ENCODE measurements at places on chromosomes 12 and 14.

GRCh38 chr12:93892423-93893268 is 215.5 kb downstream of the CRADD start:
- DNase-seq, result no peak

DNA sequence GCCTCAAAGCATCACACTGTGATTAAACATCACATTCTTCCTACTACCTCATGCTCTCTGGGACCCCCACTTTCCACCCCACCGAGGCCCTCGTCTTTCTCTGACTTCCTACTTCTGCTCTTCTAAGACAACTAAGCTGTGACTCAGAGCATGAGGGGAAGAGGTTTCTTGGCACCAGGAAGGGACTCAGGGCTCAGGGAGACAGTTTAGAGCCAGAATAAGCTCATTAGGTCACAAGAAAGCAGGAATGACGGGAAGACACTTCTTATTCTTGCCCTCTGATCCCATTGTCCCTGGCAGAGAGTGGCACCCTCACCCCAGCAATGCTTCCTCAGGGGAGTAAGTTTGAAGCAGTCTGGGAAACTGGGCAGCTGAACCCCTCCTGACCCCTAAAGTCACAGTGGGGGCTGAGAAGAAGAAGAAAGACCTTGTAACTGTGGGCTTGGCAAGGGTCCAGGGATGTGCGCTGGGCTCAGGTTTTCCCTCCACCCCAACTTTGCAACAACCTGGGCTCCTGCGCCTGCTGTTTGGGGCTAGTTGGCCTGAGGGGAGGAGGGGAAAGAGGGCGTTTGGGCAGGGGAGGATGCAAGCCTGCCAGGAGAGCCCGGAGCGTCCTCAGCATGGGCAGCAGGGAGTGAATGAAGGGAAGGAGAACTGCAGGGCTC is 64.6 kb upstream of the ACTN1 start:
- no peak for DNase-seq

DNA sequence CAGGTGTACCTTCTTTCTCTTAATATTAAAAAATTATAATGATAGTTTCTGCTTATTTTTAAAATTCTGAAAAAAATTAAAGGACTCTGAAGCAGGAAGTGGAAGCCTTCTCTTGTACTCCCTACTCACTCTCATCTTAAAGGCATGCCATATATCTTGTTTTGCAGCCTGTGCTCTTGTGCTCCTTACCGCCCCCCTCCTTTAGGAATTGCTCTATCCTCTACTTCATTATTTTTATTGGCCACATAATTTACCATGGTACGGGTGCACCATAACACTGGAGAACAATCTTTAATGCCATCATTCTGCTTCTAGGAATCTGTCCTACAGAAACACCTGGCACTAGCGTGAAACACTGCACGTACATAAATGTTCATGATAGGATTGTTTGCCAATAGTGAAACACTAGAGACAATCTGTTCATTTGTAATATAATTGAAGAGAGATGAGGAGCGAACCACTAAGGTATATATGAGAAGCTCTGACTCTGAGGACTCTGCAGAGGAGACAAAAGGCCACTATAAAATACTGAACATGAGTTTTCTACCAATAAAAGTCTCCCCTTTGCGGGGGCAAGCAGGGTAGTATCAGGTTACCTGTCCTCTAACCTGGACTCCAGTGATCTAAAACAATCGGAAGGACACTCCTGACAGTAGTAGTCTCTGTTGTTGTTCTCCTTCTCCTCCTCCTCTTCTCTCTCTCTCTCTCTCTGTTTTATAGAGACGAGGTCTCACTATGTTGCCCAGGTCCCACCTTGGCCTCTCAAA is 6.3 kb upstream of the NYNRIN start:
- DNase-seq, result no peak

DNA sequence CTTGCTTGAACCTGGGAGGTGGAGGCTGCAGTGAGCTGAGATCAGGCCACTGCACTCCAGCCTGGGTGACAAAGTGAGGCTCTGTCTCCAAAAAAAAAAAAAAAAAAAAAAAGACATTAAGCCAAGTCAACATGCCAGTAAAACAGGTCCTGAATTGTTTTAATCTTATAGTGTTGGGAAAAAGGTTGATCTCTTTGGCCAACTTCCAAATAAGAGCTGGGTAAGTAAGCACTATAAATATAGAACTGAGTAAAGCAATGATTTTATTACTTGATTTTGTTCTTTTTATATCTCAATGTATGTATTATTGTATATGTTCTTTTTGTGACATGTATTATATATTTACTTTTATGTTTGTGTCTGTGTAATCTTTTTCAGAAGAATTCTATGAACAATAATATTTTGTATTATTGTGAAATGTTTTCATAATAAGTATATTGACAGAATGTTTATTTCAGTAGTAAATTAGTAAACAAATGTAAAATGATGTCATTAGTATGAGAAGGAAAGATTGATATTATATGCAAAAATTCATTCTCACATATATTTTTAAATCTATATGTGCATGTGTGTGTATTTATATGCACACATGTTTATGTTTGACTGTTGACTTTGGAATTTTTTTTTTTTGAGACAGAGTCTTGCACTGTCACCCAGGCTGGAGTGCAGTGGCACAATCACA is 9.6 kb upstream of the AKAP6 start:
- DNase-seq, result no peak

GRCh38 chr12:70645494-70646317 is 8.5 kb upstream of the PTPRB start:
- no peak for DNase-seq

- DNase-seq, result no peak
Measured at GRCh38 chr12:99004799-99005466, 359.8 kb downstream of the APAF1 start.

DNA sequence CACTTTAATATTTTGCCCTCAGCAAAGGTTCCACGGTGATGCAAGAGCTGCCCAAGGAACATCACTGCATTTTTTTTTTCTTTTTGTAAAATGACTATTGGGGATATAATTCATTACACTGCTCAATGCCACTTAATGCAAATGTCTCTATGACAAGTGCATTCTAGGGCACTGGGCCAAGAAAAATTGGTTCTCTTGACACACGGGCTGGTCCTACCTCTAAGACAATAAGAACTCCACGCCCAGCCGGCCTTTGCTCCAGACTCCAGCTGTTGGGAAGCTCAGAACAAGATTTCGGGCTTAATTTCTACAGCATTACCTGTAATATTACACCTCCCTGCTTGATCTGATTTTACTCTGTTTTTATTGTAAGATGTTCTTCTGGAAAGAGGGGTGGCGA is 48.8 kb upstream of the VRK1 start:
- no peak for DNase-seq

DNA sequence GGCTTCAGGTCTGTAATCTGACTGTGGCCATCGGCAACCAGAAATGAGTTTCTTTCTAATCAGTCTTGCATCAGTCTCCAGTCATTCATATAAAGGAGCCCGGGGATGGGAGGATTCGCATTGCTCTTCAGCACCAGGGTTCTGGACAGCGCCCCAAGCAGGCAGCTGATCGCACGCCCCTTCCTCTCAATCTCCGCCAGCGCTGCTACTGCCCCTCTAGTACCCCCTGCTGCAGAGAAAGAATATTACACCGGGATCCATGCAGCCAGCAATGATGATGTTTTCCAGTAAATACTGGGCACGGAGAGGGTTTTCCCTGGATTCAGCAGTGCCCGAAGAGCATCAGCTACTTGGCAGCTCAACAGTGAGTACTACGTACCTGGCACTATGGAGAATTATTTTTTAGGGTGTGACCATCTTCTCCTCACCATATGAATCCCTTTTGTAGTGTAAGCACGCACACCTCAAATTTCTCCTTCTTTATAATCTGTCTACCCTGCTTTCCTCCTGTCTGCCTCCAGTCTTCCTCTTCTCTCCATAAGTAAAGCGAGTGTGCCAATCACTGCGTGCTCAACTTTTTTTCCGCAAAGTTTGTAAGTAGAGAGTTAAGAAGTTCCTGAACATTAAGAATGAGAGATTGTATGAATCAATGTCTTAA is at the start of gene TPH2:
TPH2 (plus strand) TSS at position 118 of the 658 bp plus-strand sequence; CDS start at position 260, 142 bp downstream.
- DNase-seq, result no peak

DNA sequence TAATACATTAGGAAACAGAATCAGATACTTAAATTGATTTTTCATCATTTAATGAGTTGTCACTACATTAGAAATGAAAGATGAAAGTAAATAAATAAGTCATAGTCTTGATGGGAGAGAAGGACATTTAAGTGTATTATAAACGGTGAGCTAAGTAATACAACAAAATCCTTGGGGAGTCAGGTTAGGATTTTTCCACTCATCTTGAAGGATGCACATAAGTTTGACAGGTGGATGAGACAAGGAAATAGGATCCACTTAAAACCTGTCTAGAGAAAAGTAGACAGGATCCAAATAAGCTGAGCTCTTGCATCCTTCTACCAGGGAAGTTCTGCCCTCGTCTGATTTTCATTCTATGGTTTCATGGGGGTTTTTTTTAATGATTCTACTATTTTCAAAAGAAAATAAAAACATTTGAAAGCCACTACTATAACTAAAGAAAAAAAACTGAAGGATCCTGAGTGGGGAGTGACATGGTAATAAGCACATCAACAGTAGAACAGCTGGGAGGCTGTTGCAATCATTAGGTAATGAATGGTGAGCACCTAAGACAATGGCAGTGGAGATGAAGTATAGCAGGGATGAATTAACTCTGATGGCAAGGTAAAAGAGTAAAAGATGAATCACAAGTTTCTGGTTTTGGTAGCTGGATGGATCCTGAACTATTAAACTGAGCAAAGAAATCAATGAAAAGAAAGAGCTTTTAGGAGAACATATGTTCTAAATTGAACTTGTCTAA is 17.0 kb downstream of the CEP128 start:
- DNase-seq, result no peak

DNA sequence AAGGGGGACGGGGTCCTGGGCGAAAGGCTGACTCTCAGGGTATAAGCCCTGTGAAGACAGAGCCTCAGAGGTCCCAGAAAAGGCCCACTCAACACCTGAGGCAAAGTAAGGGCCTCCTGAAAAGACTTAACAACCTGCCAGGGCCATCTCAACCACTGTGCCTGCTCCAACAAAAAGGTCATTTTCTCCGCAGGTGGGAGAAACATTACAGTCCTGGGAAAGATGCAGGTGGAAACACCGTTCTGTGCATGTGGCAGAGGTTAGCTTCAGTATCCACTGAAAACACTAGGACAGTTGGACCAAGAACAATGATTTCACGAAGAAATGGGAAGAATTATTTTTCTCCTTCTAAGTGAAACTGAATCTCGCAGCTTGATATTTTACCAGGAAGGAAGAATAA is 50.9 kb downstream of the CCDC88C start:
- DNase-seq, result no peak

- DNase-seq, result no peak
Measured at GRCh38 chr12:81164827-81165226, 86.9 kb downstream of the ACSS3 start.

GRCh38 chr14:57199921-57200320 is 68.8 kb downstream of the EXOC5 start:
- no peak for DNase-seq

GRCh38 chr12:117680312-117680711 is 288.5 kb downstream of the KSR2 start:
- no peak for DNase-seq

DNA sequence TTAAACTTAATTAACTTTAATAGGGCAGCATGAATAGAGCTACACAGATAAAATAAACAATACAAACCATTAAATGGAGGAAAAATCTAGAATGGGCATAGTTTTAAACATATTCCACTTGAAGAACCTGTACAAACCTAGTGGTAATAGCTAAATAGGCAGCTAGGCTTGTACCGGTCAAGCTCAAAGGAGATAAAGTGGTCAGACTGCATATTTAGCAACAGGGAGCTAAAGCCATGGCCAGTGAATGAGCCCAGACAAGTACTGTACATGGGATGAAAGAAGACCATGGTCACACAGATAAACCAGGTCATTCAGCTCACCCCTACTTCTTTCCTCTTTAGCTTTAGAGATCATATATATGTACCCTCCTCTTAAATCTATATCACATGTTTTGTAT is 186.6 kb upstream of the KRR1 start:
- no peak for DNase-seq

DNA sequence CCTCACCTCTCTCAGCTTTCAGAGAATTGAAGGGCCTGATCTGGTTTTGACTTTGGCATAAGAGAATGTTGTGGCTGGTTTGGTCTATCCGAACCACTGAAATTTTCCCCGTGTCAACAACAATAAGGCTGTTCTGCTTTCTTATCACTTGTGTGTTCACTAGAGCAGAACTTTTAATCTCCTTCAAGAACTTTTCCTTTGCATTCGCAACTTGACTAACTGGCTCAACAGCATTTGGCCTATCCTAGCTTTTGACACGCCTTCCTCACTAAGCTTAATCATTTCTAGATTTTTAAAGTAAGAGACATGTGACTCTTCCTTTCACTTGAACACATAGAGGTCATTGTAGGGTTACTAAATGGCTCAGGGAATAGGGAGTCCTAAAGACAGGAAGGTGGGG is 25.9 kb upstream of the EDDM3A start:
- DNase-seq, result no peak

- DNase-seq, result no peak
Measured at GRCh38 chr14:61215222-61216020, 65.7 kb downstream of the TMEM30B start.

DNA sequence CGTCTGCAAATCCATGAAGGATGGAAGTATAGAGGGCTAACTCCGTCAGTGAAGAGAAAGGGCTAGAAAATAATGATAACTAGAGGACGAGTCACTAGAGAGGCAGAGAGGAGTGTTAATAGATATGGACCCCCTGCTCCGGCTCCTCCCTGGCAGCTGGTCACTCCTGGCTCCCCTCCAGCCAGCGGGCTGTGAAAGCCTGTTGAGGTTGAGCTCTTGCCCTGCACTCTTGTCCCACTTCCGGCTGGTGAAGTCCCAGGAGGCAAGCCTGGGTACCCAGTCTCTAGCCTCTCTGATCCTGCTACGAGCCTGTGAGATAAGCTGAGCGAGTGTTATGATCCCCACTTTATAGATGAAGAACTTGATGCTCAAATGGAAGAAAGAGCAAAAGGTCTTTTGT is 90.3 kb downstream of the RFX4 start:
- DNase-seq, result no peak

DNA sequence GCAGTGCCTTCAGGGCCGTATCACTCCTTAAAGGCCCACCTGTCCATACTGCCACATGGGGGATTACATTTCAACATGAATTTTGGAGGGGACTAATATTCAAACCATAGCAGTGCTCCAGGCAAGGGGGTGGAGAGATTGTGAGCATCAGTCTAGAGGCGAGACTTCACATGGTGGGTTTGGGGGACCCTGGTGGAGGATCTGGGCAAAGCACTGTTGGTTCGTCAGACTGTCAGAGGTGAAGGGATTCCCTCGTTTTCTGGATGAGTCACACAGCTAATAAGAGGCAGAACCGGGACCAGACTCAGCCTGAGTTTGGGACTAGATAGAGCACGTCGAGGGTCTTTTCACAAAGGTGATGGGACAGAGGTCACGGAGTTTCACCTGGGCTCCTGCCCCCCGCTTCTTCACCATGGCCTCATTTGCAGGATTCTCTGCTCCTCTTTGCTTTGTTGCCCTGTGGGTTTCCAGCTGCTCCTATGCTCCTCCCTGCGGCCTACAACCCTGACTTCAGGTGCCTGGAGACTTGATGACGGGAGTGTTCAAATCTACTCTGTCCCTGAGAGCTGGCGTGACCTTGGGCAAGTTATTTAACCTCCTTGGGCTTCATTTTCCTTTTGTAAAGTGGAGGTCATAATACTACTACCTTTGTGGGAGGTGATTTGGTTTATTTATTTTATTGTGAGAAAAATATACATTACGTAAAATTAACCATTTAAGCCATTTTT is 41.5 kb downstream of the TEAD4 start:
- no peak for DNase-seq

Measured in stimulated activated CD8-positive, alpha-beta memory T cell treated with anti-CD3 and anti-CD28 coated beads, Interleukin-7, amount 100 ng/mL, for 1 hour (primary cell).